ENCODE measurements at places on chromosomes 7 and 10. TPM values are rescaled to one million over a fixed set of nuclear protein-coding genes. Genes with fewer than 3 reads are reported as not detected.
A peak's percentile ranks its signal among the peaks of the same experiment; 100 is the strongest.

- DNase-seq, result no peak
- no peaks in the 10 kb centered on the region for H3K27me3 ChIP-seq
Measured at GRCh38 chr7:157482025-157482424, 145.2 kb downstream of the DNAJB6 start.

- DNase-seq, result no peak
- H3K27me3 ChIP-seq, result no peaks in the 10 kb centered on the region
- H3K4me3 ChIP-seq, result no peak overlapping the region
- peak overlapping the region; percentile 33 for H3K27ac ChIP-seq
Measured at GRCh38 chr10:79042639-79043411, 25.9 kb upstream of the ZMIZ1 start.

DNA sequence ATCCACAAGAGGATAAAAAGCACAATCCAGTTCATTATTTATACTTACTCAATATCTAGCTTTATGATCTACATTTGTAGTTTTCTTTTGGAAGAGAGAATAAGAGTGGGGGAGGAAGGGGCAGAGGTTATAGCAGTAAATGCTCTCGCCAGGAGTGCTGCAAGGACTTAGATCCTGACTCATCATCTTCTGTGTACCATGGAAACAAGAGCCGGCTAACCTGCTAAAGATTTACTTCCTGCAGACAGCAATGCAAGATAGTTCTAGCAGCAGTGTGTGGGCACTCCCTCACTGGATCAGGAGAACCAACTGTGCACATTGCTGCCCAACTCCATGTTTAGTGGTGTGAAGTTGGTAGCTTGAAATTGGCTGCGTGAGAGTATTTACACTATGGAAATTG lies 47.7 kb upstream of the TRIL start:
- no peak overlapping the region for H3K4me3 ChIP-seq
- no peaks in the 10 kb centered on the region for H3K27me3 ChIP-seq
- no peaks in the 10 kb centered on the region for H3K4me1 ChIP-seq
- H3K36me3 ChIP-seq, result no peaks in the 10 kb centered on the region
- H3K27ac ChIP-seq, result no peak overlapping the region
- no peak for DNase-seq

- no peaks in the 10 kb centered on the region for H3K36me3 ChIP-seq
- H3K27ac ChIP-seq, result no peak overlapping the region
- H3K4me1 ChIP-seq, result no peaks in the 10 kb centered on the region
Measured at GRCh38 chr10:65620404-65621048, 1305.3 kb upstream of the LRRTM3 start.

GNAT3 gene
- total RNA-seq, result not detected

ACADSB gene
- total RNA-seq, result 47.0 TPM

Data from naive thymus-derived CD4-positive, alpha-beta T cell (primary cell).